ENCODE measurements at places on chromosomes 1 and 21. TPM values are rescaled to one million over a fixed set of nuclear protein-coding genes. Genes with fewer than 3 reads are reported as not detected.
A peak's percentile ranks its signal among the peaks of the same experiment; 100 is the strongest.

PADI1 gene
- 46.4 TPM for total RNA-seq

HIVEP3 gene
- total RNA-seq: 2.9 TPM

FAM167B gene
- total RNA-seq: 3.7 TPM

DNA sequence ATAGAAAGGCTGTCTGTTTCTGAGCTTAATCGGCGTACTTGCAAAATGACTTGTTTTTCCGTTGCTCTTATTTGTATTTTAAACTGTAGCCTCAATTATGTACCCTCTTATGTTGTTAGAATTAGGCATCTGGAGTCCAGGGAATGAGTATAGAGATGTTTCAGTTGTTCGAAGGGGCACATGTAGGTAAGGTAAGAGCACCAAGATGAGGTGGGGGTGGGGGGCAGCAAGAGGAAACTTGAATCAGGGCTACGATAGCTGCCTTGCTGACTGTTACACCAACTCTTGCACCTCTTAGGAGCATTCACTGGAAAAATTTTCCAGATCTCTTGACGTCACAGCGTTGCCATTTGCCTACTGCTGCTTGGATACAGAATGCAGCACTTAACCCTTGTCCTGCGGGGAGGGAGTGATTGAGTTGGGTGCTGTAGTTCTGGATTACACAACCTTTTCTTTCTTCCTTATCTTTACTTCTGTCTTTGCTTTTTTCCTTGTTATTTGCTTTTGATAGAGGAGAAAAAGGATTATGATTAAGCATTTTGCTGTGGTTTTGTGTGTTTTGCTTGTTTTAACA, 3.2 kb downstream of the ATP1B1 start:
- peak overlapping the region; percentile 20 for H3K27ac ChIP-seq
- no peak for DNase-seq
- H3K4me3 ChIP-seq: peak overlapping the region; percentile 15
- H3K36me3 ChIP-seq: no peaks in the 10 kb centered on the region
- H3K4me1 ChIP-seq: peaks cover 7% of the 10 kb centered on the region

DNA sequence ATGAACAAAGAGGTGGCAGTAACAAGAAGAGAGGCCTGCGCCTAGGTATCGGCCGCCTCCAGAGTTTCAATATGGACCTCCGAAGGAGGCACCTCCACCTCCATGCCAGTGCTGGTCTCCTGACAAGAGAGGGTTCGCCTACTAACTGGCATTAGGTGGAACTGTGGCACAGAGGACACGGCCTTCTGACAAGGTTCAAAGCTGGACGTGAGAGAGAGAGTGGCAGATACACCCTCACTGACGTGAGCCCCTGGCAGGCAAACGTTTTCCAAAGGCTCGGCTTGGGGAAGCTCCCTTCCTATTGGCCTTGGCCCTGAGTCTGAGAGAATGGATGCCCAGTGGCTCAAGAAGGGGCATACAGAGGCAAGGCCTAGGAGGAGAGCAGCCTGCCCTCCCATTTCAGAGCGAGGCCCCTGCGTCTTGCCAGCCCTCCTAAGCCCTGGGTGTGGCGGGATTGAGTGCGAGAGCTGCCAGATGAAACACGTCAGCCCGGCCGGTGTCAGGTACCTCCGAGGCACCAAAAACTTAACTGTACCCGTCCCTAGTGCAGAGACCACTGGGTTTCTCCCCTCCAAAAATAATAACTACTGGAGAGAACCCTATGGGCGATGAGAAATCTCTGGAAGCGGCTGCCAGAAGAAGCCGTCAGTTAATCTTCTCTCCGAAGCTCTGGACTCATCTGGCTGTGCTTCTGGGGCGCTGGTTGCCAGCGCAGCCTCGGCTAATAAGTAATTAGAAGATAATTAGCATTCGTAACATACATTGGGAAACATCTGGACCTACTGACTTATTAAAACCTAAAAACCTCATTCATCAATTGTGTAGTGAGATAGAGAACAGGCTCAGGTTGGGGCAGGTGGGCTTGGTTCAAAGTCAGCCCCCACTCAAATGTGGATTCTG, 283.6 kb downstream of the NPHP4 start:
- H3K27me3 ChIP-seq: no peaks in the 10 kb centered on the region
- H3K27ac ChIP-seq: no peak overlapping the region
- no peak for DNase-seq
- no peaks in the 10 kb centered on the region for H3K36me3 ChIP-seq

DNA sequence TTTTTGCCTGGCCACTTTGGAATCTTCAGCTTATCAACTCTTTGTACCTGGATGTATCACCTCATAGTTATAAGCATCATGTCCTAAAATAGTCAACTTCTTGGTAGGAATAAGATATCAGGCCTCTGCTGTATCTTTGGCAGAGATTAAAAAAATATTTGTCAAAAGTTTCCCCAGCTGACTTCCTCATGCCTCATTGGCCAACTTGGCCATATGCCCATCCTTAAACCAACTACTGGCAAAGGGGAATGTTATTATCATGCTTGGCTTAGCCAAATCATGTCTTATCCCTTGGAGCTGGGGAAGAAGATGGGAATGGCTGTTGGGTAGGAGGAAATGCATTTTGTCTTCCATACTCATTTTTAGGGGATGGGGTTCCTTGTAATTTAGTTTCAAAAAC, 23.4 kb downstream of the NFASC start:
- H3K4me3 ChIP-seq: no peak overlapping the region
- H3K27ac ChIP-seq: no peak overlapping the region
- H3K27me3 ChIP-seq: no peaks in the 10 kb centered on the region
- peaks cover 5% of the 10 kb centered on the region for H3K4me1 ChIP-seq
- H3K36me3 ChIP-seq: no peaks in the 10 kb centered on the region
- no peak for DNase-seq
